ENCODE measurements at places on chromosomes 6 and 20.

DNA sequence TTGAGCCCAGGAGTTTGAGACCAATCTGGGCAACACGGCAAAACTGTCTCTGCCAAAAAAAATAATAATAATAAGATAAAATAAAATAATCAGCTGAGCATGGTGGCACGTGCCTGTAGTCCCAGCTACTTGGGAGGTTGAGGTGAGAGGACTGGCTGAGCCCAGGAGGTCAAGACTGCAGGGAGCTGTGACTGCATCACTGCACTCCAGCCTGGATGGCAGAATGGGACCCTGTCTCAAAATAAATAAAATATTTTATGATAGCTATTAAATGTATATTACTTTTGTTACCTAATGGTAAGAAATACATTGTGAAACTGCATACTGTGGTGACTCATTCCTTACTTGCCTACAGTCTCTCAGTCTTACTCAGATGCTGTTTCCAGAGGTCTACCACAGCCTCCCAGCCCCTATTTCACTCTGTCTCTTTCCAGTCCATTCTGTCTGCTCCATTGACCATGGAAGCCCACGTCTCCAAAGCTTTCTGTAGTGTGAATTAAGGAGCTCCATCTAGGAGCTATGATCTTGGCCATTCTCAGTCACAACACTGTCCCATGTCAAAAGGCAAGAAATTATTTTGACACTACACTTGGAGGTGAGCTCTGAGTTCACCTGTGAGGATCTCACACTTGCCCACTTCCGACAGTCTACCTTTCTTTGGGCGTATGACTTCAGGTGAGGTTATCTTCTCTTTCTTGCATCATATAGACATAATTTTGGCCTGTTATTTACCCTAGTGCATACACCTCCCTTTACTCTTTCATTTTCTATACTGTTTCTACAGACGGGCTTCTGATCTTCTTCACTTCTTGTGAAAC, 22.4 kb upstream of the SNX9 start:
- peak; percentile 74 for DNase-seq

DNA sequence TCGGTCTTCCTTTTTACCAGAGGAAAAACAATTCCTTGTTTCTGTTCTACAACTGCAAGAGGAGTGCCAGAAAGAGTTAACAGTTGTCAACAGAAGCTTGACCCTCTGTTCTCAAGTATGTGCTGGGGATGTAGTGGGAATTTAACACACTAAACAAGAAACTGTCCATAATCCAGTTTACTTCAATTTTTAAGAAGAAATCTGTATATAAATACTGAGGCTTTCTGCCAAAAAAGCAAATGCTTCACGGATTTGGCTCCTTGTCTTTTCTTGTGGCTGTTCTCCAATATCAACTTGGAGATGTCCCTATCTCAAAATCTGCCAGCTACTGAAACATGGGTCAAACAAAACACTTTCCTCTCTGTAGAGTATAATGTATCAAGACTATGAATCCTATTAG, 26.8 kb downstream of the REV3L start:
- no peak for DNase-seq

DNA sequence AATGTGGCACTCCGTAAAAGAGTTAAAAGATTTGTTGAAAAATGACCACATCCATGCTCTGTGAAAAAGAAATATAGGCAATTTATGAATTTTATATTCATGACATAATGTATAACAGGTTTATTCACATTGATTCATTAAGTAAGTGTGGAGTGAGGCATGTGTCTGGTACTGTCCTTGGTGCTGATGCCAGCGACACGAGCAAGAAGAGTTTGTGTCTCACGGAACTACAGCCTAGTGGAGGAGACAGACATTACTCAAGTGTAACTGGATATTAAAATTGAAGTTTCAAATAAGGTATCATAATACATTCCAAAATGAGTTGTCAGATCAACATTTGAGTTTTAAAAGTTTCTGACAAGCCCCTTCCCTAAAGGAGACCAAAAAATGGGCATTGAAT, 158.2 kb upstream of the PRND start:
- peak; percentile 74 for DNase-seq

DNA sequence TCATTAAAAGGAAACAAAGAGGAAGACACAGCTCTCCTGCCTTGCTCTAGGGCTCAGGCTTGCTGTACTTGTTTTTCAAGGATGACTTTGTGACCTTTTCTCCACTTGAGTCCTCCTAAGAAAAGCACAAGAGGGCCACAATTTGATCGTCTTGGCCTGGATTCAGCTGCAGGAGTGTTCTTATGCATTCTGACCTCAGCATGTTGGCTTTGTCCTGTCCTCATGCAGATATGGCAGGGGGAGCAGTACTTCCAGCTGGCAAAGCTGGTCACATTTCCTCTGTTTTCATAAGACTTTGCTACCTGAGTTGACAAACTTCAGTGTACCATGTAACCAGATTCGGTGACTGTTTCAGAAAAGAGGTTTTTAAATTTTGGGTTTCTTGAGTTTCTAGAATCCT, 30.8 kb downstream of the KDM1B start:
- DNase-seq, result no peak

DNA sequence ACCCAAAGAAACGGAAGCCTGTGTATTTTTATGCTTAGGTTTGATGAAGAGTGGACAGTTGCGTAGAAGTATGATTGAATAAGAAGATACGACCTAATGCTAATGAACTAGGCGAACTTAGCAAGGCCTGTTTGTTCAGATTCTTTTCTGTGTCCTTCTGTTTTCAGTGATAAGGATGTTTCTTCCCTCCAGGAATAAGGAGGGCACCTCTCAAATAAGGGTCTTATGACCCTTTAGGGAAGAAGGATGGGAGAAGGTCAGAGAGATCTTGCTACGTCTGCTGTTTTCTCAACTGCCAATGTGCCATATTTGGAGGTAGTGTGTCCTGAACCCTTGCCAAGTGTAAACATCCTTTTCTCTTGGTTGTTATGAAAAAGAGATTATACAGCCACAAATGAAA, 524.8 kb downstream of the UTRN start:
- DNase-seq, result no peak

GRCh38 chr6:10518557-10519407, 2.4 kb upstream of the GCNT2 start:
- DNase-seq, result peak; percentile 1

DNA sequence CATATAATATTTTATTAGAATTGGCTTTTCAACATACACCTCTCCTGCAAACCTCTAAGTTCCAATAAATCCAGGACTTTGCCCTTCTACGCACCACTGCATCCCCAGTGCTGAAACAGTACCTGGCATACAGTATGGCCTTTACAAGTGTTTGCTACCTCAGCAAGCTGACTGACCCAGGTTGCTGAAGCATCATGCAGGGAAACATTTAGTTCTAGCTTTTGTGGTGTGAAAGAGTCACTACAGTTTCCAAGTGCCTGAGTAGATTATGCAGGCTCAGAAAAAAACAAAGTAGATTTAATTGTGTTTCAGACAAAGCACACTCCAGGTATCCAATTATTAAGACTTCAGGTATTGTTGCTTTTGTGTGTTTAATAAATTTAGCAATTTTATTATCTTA, 614.2 kb upstream of the NRSN1 start:
- DNase-seq, result no peak

DNA sequence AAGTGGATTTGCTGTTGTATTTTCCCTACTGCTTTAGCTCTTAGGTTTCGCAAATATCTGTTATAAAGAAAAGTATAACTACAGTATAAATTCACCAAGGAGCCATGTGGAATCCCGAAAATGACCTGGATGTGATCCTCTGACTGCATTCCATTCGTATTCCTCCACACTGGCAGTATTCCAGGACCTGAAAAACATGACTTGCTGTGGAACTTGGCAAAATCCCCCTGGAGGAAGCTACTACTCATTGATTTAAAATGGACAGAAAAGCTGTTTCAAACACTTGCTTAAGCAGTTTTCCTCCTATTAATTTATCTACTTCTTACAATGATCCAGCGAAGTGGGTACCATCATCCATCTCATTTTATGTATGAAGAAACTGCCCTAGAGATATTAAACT, 13.3 kb upstream of the ENPP5 start:
- peak; percentile 97 for DNase-seq

GRCh38 chr6:153735761-153736160, 303.3 kb upstream of the OPRM1 start:
- no peak for DNase-seq

DNA sequence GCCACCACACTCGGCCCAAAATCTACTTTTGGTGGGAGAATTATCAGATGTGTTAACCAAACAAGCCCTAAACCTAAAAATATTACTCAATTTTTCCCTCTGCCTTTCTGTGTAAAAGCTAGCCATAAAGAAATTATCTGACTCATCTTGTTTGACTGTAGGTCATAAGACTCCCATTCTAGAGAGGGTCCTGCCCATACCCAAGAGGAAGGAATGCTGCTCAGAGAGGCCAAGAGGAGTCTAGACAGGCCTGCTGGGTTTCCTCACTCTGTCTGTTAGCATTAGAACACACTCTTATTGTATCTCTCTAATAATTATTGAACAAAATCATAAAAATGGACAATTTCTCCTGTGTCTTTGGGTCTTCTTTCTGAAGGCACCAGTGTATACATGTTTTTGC, 26.1 kb downstream of the C6orf141 start:
- no peak for DNase-seq

- DNase-seq, result no peak
Observed at GRCh38 chr20:43529457-43530153, 22.1 kb downstream of the L3MBTL1 start.

- DNase-seq, result no peak
Observed at GRCh38 chr6:128112494-128112893, 211.6 kb upstream of the THEMIS start.

GRCh38 chr6:15622045-15622740, 40.6 kb downstream of the DTNBP1 start:
- DNase-seq, result no peak

DNA sequence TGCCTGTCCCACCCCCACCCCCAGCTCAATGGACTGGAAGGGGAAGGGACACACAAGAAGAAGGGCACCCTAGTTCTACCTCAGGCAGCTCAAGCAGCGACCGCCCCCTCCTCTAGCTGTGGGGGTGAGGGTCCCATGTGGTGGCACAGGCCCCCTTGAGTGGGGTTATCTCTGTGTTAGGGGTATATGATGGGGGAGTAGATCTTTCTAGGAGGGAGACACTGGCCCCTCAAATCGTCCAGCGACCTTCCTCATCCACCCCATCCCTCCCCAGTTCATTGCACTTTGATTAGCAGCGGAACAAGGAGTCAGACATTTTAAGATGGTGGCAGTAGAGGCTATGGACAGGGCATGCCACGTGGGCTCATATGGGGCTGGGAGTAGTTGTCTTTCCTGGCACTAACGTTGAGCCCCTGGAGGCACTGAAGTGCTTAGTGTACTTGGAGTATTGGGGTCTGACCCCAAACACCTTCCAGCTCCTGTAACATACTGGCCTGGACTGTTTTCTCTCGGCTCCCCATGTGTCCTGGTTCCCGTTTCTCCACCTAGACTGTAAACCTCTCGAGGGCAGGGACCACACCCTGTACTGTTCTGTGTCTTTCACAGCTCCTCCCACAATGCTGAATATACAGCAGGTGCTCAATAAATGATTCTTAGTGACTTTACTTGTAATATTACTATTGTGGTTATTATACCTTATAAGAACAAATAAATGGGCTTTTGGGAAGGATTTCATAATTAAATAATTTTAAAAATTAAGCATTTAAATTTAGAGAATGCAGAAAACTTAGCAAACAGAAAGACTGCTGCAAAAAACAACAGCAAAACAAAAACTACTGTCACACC, 8.4 kb downstream of the CDKN1A start:
- DNase-seq, result no peak

GRCh38 chr6:3282476-3283236, 23.9 kb downstream of the PSMG4 start:
- no peak for DNase-seq

GRCh38 chr6:33613795-33614168, 7.3 kb upstream of the ITPR3 start:
- DNase-seq, result no peak

- no peak for DNase-seq
Observed at GRCh38 chr6:85421181-85421580, 28.7 kb upstream of the NT5E start.

GRCh38 chr20:17895641-17896171, 72.9 kb downstream of the SNX5 start:
- DNase-seq, result peak; percentile 54

GRCh38 chr20:21508230-21509078, 5.4 kb downstream of the NKX2-2 start:
- DNase-seq, result no peak

DNA sequence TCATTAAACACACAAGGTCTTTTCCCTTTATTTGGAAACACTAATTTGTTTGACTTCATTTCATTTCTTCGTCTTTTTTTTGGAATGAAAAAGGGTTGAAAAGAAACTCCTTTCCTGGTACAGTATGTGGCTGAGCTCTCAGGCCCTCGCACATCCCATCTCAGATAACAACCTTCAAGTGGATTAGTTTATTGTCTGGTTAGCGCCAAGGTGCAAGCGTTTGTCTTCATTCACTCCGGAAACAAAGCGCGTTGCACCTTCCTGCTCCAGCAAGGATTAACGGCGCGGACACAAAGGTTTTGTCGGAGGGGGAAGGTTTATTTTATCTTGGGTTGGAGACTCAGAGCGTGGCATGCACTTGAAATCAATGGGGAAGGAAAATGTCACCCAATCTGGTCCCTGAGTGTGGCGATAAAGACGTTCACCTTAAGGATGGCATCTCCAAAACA, 5.3 kb upstream of the NKX2-2 start:
- DNase-seq, result no peak

DNA sequence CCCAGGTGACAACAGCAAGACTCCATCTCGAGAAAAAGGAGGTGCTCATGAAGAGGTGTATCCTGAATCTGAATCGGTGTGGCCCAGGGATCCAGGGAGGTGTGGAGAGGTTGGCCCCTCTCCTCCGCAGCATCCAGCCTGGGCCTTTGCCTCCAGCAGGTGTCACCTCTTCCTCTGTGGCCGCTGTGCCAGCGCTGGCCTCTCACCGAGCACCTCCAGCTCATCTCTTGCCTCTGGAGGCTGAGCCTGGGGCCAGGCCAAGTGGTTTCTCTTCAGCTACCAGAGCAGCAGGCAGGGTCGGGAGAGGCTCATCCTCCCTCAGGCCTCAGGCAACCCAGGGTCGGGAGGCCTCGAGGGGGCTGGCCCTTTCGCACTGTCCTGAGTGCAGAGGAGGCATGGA, 1.2 kb upstream of the COL20A1 start:
- no peak for DNase-seq

DNA sequence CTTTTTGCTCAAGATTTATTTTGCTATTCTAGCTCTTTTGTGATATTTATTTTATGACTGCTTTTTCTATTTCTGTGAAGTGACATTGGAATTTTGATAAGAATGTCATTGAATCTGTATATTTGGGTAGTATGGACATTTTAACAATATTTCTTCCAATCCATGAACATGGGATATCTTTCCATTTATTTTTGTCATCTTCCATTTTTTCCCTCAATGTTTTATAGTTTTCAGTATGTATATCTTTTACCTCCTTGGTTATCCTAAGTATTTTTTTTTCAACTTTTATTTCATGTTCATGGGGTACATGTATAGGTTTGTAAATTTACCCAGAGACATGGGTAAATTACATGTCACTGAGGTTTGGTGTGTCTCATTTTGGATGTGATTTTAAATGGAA, 74.1 kb upstream of the PREP start:
- DNase-seq, result no peak

DNA sequence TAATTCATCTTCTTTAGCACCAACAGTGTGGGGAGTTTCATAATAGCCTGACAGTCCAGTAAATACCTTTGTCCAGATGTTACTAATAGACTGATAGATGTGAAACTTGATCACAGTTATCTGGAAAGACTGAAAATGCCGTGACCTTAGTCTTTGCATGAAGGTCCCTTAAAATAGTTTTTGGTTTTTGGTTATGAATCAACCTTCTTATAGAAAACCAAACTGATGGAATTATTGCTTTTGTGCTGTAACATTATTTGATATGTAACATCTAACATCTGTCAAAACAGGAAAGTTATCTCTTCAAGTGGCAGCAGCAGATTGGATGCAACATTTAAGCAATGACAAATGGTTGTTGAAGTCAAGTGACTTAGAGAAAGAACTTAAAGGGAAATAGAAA, 190.4 kb downstream of the DOK5 start:
- DNase-seq, result no peak

Data from fibroblast of upper back skin (primary cell).